ENCODE measurements at places on chromosomes 7 and 10. TPM values are rescaled to one million over a fixed set of nuclear protein-coding genes. Genes with fewer than 3 reads are reported as not detected.

Gene OPALIN
- not detected for total RNA-seq

Gene FGFR2
- total RNA-seq: 0.23 TPM

Gene IGFBP3
- total RNA-seq: 247 TPM

DNA sequence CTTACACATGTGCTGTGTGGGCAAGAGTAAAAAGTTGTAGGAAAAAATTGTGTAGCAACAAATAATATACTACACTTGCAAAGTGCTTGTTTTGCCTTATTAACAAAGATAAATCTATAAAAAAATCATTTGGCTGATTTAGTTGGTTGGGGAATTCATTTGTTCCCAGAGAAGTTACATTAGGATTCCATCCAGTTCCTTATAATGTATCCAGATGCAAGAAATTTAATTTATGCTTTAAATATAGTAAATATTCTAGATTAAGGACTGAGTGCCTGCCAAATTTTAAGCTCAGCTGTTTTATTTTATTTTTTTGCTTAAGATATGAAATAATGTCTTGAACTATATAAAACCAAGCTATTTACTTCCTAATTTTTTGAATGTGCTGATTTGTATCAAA lies 1169.9 kb downstream of the NXPH1 start:
- DNase-seq: no peak

GRCh38 chr7:12945901-12946300 lies 258.5 kb downstream of the ARL4A start:
- DNase-seq: no peak

DNA sequence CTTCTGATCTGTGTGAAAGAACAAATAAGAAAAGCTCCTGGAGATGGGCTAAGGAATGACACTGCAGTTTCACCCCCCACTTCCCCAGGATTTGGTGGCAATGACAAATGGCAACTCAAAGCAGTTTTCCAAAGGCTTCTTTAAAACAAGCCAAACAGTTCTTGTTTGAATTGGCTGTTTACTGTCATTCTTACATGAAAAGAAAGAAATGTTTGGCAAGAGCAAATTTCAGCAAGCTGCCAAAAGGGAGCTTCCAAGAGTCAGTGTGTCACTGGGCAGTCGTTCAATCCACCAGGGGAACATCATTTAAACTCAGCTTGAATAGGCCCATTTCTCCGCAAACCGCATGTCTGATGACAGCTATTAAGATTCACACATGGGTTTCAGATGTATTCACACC lies 119.0 kb upstream of the RHOBTB1 start:
- DNase-seq: no peak

DNA sequence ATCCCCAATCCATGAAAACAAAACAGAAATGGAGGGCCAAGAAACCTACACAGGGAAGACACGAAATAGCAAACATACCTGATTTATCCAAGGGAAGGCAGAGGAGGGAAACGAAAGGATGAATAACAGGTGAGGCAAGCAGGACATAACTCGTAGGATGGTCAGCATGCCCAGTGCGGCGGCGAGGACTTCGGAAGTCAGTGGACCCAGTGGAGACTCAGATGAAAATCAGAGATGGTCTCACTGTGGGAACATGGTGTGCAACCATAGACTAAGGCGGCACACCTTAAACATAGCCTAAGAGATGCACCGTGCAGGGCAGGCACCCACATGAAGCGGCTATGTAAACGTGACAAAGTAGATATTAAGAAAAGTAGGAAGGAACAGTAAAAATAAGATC lies 157.5 kb downstream of the MGMT start:
- DNase-seq: no peak

DNA sequence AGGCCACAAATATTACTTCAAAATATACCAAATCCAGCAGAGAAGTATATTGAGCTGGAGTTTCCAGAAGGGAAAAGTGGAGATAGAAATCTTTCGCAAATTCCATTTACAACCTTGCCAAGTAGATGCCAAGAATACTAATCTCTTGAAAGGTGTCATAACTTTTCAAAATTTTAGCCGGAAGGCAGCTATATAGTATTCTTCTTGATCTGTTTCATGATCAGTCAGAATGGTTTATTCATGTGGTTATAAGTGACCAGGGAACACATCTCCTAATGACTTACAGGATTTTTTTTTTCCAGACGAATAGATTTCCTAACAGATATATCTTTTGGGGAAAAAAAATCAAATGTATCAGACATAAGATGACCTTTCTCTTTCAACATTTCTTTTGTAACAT lies 270.7 kb downstream of the TSPAN12 start:
- DNase-seq: no peak

DNA sequence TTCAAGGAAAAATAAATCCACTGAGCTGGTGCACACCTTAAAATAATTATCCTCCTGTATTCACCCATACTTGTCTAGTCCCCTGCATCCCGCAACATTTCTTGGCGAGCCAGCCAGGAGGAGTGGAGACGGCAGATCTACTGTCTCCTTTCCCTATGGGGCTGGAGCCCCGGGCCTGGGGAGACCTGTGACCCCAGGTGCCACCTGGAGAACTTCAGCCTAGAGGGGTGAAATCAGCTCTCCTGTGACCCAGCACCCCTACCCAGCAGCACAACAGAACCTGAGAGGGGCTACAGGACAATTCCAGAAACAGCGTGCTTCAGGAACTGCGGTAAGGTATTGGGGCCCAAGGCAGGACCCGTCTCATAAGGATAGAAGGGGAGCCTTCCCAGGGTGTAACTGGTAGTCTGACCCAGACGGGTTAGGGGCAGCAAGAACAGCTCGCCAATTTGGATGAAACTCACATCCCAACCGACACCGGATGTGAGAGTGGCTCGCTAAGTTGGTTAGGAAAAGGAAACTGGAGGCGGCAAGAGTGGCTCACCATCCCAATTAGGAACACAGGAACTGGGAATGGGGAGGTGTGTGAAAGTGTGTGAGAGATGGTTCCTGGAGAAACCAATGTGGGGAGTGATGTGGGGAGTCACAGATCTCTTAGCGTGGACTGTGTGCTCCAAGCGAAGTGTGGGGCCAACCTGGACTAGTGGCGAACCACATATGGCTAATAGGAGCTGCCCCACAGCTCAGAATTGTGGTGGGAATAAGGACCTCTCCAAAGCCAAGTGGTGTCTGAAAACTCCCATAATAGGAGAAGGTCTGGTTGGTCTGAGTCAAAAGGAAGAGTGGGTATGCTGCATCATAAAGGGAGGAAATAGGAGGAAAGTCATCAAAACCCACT lies 15.1 kb upstream of the DENND2A start:
- DNase-seq: no peak

Data from glomerular endothelial cell (primary cell).